ENCODE measurements at places on chromosomes 16 and 17. TPM values are rescaled to one million over a fixed set of nuclear protein-coding genes. Genes with fewer than 3 reads are reported as not detected.

GRCh38 chr17:58412961-58413586, 4.3 kb downstream of the RNF43 start:
- H3K27me3 ChIP-seq = no peaks in the 10 kb centered on the region
- no peak for DNase-seq
- no peak overlapping the region for H3K27ac ChIP-seq
- H3K36me3 ChIP-seq = no peaks in the 10 kb centered on the region
- H3K4me3 ChIP-seq = no peak overlapping the region

DNA sequence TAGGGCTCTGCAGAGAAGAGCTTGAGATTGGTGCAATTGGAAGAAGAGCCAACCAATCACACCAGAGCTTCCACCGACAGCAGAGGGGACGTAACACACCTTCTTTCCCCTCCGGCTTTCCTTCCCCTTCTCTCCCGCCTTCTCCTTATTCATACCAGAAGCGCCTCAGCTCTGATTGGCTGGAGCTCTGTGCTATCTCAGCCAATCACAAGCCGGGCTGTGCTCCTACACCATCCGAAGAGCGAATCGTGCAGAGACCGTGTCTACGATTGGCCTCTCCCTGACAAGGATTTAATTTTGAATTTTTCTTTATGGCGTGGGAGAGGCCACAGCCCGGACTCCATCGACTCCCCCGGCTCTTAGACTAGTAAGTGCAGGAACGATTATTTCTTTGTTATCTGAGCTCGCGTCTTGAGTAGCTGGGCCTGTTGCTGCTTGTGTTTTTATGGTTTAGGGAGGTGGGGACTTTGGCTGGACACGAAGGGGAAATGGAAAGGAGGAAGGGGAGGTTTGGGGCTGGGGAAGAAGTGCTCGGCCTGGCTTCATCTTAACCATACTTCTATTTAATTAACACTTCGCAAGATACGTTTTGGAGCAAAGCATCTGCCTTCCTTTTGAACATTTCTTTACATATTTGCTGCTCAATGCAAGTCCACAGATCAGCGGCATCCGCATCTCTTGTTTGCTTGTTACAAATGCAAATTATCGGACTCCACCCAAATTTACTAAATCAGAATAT, at the start of gene PRR11:
Gene PRR11 (plus strand): TSS at position 308 of the 739 bp plus-strand sequence. CDS start 14,007 bp downstream, outside the sequence.
- peak within 1 kb of the TSS; percentile 81 for H3K27ac ChIP-seq
- no peak within 1 kb of the TSS for H3K4me3 ChIP-seq
- H3K36me3 ChIP-seq = peaks cover 4% of the 10 kb centered on the region
- no peaks in the 10 kb centered on the region for H3K27me3 ChIP-seq
- DNase-seq = peak; percentile 100

NUBP2 gene
- 67.7 TPM for total RNA-seq

GRCh38 chr17:42087042-42087701, 11.1 kb downstream of the ZNF385C start:
- H3K4me3 ChIP-seq = no peak overlapping the region
- H3K27ac ChIP-seq = no peak overlapping the region
- no peaks in the 10 kb centered on the region for H3K4me1 ChIP-seq
- no peaks in the 10 kb centered on the region for H3K27me3 ChIP-seq

HES7 gene
- total RNA-seq = 0.33 TPM

DNA sequence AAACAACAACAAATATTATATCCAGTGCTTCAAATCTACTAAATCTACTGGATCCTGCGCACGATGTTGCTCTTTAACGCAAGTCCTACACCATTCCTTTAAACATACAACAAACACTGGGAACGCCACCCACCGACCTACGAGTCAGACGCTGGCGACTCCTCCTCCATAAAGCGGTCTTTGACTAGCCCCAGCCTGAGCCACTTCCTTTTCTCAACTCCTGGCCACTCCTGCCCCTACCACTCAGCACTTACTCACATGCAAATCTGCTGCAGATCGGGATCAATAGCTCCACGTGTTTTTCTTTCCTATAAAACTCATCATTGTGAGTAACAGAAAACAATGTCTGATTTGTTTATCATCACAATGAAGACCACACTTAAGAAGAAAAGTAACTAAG, 32.8 kb upstream of the MNT start:
- DNase-seq = no peak
- H3K27ac ChIP-seq = no peak overlapping the region
- H3K36me3 ChIP-seq = peaks cover 39% of the 10 kb centered on the region
- H3K4me3 ChIP-seq = no peak overlapping the region
- H3K27me3 ChIP-seq = no peaks in the 10 kb centered on the region

- H3K27me3 ChIP-seq = peaks cover 41% of the 10 kb centered on the region
- peak overlapping the region; percentile 73 for H3K4me3 ChIP-seq
- no peaks in the 10 kb centered on the region for H3K36me3 ChIP-seq
- H3K27ac ChIP-seq = no peak overlapping the region
These were observed 4.1 kb downstream of the HS3ST3B1 start for GRCh38 chr17:14304773-14305517.

FOXL1 gene
- total RNA-seq = 0.09 TPM

GRCh38 chr17:38897176-38897575, 27.3 kb downstream of the LASP1 start:
- DNase-seq = no peak
- H3K27me3 ChIP-seq = no peaks in the 10 kb centered on the region
- H3K27ac ChIP-seq = no peak overlapping the region
- no peak overlapping the region for H3K4me3 ChIP-seq
- no peaks in the 10 kb centered on the region for H3K4me1 ChIP-seq

GRCh38 chr17:13544765-13545164, 57.0 kb downstream of the HS3ST3A1 start:
- H3K27me3 ChIP-seq = no peaks in the 10 kb centered on the region
- H3K4me1 ChIP-seq = no peaks in the 10 kb centered on the region
- H3K4me3 ChIP-seq = no peak overlapping the region
- peaks cover 13% of the 10 kb centered on the region for H3K36me3 ChIP-seq
- no peak overlapping the region for H3K27ac ChIP-seq
- DNase-seq = no peak

DNA sequence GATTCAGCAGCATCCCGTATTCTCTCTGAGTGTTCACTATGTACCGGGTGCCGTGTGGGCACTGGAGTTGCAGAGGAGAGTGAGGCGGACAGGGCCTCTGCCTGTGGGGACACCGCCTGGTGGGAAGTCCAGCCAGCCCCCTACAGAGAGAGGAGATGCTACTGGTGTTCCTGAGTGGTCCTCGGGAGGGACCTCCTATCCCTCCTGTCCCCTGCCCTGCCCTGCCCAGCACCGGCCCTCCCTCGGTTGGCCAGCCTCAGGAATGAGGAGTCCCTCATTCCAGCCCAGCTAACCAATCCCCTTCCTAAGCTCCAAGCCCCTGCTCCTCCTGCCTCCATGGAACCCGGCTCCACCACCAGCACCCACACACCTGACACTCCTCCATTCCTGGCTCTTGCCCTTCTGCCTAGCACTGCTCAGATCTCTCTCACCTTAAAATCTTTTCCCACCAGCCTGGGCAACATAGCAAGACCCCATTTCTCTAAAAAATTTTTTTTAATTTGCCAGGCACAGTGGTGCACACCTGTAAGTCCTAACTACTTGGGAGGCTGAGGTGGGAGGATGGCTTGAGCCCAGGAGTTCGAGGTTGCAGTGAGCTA, 2.0 kb downstream of the ASGR2 start:
- H3K36me3 ChIP-seq = no peaks in the 10 kb centered on the region
- no peak overlapping the region for H3K27ac ChIP-seq
- H3K4me3 ChIP-seq = no peak overlapping the region
- no peaks in the 10 kb centered on the region for H3K4me1 ChIP-seq
- no peak for DNase-seq
- no peaks in the 10 kb centered on the region for H3K27me3 ChIP-seq

GRCh38 chr16:84331998-84332780, 36.1 kb upstream of the ATP2C2 start:
- H3K27me3 ChIP-seq = no peaks in the 10 kb centered on the region
- no peak for DNase-seq
- H3K36me3 ChIP-seq = no peaks in the 10 kb centered on the region

KRT40 gene
- total RNA-seq = not detected

AOC2 gene
- 5.7 TPM for total RNA-seq

ALOX12B gene
- 0.86 TPM for total RNA-seq

DNA sequence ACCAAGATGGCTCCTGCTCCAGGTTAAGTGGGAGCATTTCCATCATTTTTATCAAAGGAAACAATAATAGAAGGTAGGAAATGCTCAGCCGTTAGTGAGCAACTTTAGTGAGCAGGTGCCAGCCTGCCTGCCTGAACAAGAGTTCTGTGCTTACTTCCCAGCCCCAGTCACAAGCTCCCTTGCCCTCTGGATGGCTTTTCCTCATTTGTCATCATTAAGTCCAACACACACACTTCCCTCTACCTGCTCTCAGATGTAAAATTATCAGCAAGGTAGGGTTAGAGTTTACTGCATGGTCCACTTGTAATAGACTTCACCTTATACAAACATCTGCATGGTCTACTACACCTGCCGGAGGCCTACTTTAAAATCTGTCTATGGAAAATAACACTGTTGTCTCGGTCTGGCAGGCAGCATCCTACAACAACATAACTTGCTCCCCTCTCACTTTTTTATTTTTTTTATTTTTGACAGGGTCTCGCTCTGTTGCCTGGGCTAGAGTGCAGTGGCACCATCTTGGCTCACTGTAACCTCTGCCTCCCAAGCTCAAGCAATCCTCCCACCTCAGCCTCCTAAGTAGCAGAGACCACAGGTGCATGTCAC, 12.7 kb downstream of the TEX2 start:
- H3K36me3 ChIP-seq = no peaks in the 10 kb centered on the region
- H3K4me1 ChIP-seq = no peaks in the 10 kb centered on the region
- H3K4me3 ChIP-seq = no peak overlapping the region
- no peak overlapping the region for H3K27ac ChIP-seq
- no peaks in the 10 kb centered on the region for H3K27me3 ChIP-seq
- DNase-seq = no peak

- no peak overlapping the region for H3K4me3 ChIP-seq
- H3K36me3 ChIP-seq = peaks cover 85% of the 10 kb centered on the region
- no peaks in the 10 kb centered on the region for H3K27me3 ChIP-seq
- no peak for DNase-seq
These were observed 13.6 kb downstream of the CEP95 start for GRCh38 chr17:64520359-64520758.

GRCh38 chr17:29733166-29733565, 110.5 kb upstream of the CORO6 start:
- peaks cover 8% of the 10 kb centered on the region for H3K36me3 ChIP-seq
- no peaks in the 10 kb centered on the region for H3K4me1 ChIP-seq
- H3K4me3 ChIP-seq = no peak overlapping the region
- no peak for DNase-seq

MT1X gene
- 41.9 TPM for total RNA-seq

DNA sequence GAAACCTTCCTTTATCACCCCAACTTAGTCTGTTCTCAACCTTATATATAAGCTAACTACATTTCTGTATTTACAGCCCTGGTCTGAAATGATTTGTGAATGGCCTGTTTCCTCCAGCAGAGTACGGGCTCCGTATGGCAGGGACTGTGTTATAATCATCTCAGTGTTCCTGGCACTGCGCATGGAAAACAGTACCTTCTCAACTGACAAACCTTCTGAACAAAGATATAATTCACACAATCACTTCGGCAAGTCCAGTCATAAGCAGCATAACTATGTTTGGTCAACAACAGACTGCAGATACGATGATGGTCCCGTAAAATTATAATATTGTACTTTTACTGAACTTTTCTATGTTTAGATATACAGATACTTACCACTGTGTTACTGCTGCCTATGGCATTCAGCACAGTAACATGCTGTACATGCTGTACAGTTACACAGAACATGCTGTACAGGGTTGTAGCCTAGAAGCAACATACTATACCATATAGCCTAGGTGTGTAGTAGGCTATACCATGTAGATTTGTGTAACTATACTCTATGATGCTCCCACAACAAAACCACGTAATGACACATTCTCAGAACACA, 30.0 kb downstream of the ANKFY1 start:
- peaks cover 40% of the 10 kb centered on the region for H3K36me3 ChIP-seq
- no peak for DNase-seq
- no peaks in the 10 kb centered on the region for H3K27me3 ChIP-seq
- no peaks in the 10 kb centered on the region for H3K4me1 ChIP-seq
- H3K27ac ChIP-seq = no peak overlapping the region
- H3K4me3 ChIP-seq = no peak overlapping the region

- H3K36me3 ChIP-seq = peaks cover 13% of the 10 kb centered on the region
- H3K4me1 ChIP-seq = no peaks in the 10 kb centered on the region
- H3K4me3 ChIP-seq = peak overlapping the region; percentile 39
- H3K27me3 ChIP-seq = no peaks in the 10 kb centered on the region
- H3K27ac ChIP-seq = no peak overlapping the region
- no peak for DNase-seq
These were observed 1.9 kb downstream of the SLC39A11 start for GRCh38 chr17:73090396-73091202.

DNA sequence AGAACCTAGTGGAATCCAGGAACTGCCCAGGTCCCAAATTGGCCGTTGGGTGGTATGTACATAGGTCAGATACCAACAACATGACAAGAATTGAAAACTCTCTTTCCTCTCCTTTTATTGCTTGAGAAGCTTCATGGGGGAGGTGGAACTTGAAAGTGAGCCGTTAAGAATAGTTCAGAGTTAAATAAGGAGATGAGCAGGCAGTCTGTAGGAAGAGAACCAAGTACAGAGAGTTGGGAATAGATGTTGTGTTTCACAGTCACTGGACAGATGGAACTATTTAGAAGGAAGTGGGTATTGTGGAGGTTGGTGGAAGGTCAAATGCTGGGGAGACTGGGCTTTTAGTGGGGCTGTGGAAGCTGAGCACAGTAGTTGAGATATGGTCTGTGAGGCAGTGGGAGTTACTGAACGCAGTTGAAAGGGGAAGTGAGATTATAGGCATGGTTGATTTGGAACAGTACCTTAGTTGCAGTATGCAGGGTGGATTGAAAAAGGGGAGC, 26.4 kb downstream of the ARHGAP44 start:
- no peaks in the 10 kb centered on the region for H3K27me3 ChIP-seq
- H3K27ac ChIP-seq = no peak overlapping the region
- H3K36me3 ChIP-seq = no peaks in the 10 kb centered on the region
- no peak for DNase-seq
- H3K4me1 ChIP-seq = no peaks in the 10 kb centered on the region

DNA sequence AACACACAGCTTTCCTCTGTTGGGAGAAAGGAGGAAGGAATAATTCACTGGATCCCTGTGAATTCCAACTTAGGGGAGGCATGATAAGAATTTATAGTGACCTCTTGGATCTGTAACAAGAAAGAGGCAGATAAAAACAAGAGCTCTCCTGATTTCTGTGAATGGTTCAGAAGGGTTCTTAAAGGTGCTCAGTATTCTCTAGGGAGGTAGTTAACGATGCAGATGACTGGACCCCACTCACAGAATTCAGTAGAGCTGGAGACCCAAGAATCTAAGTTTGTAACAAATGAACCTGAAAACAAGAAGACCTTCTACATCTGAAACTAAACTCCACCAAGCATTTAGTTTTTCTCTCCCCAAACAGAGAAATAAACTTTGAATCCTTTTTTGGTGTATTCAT, 8.6 kb downstream of the ZNRF1 start:
- peaks cover 9% of the 10 kb centered on the region for H3K36me3 ChIP-seq
- no peak overlapping the region for H3K4me3 ChIP-seq
- H3K27ac ChIP-seq = no peak overlapping the region
- DNase-seq = no peak
- H3K4me1 ChIP-seq = peaks cover 3% of the 10 kb centered on the region

Data from H9 (cell line).